ENCODE measurements at places on chromosomes 16 and 17. TPM values are rescaled to one million over a fixed set of nuclear protein-coding genes. Genes with fewer than 3 reads are reported as not detected.

The EEF2K gene
- 22.1 TPM for total RNA-seq

The SEPTIN12 gene
- total RNA-seq, result not detected

The BIRC5 gene
- 86.5 TPM for total RNA-seq

The FGF11 gene
- 10.8 TPM for total RNA-seq

The TMEM238L gene
- total RNA-seq, result not detected

The FBXL16 gene
- 34.6 TPM for total RNA-seq

The KRT222 gene
- total RNA-seq, result not detected

The ZNF747 gene
- total RNA-seq, result 10.7 TPM

The EXOSC6 gene
- 24.3 TPM for total RNA-seq

The DLX4 gene
- 0.28 TPM for total RNA-seq

The CSF3 gene
- not detected for total RNA-seq

The ACAP1 gene
- 709 TPM for total RNA-seq

The EFNB3 gene
- total RNA-seq, result not detected

The ELMO3 gene
- 8.3 TPM for total RNA-seq

The COX6A2 gene
- total RNA-seq, result not detected

The CBX2 gene
- 1.7 TPM for total RNA-seq

The CCL8 gene
- total RNA-seq, result not detected

The HEATR9 gene
- total RNA-seq, result 3.1 TPM

The HOXB6 gene
- total RNA-seq, result 0.60 TPM

The TPSD1 gene
- total RNA-seq, result not detected

The CIBAR2 gene
- total RNA-seq, result not detected

The SMIM36 gene
- not detected for total RNA-seq

The ADAMTS18 gene
- not detected for total RNA-seq
